ENCODE measurements at places on chromosomes 4 and X.

GRCh38 chr4:176274441-176274840 is 5.4 kb upstream of the ASB5 start:
- no peak for DNase-seq

GRCh38 chrX:44914532-44915198 is 41.7 kb downstream of the KDM6A start:
- no peak for DNase-seq

DNA sequence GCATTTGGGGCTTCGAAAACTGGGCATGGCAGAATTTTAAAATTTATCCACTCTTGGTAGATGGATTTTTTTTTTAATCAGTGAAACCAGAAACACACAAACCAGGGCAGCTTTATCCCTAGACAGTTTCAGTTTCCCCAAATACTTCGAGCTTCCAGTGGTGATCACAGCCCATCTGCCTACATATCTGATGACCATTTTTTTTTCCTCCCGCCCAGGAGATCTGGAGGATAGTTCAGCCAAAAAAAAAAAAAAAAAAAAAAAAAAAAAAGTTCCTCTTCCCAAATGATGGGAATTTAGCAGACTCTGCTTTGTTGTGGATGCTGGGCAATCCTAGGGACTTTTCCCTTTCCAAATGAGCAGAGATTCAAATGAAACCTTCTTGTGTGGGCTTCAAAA is 1.0 kb upstream of the TBC1D9 start:
- no peak for DNase-seq

DNA sequence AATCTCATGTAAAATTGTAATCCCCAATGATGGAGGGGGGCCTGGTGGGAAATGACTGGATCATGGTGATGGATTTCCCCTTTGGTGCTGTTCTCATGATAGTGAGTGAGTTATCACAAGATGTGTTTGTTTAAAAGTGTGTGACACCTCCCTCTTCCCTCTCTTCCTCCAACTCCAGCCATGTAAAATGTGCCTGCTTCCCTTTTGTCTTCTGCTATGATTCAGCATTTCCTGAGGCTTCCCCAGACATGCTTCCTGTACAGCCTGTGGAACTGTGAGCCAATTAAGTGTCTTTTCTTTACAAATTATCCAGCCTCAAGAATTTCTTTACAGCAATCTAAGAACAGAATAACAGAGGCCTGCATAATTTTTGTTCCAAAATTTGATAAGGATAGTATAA is 85.2 kb downstream of the ANAPC10 start:
- DNase-seq = no peak

- no peak for DNase-seq
These were observed 202.4 kb downstream of the CHIC2 start for GRCh38 chr4:53861856-53862610.

DNA sequence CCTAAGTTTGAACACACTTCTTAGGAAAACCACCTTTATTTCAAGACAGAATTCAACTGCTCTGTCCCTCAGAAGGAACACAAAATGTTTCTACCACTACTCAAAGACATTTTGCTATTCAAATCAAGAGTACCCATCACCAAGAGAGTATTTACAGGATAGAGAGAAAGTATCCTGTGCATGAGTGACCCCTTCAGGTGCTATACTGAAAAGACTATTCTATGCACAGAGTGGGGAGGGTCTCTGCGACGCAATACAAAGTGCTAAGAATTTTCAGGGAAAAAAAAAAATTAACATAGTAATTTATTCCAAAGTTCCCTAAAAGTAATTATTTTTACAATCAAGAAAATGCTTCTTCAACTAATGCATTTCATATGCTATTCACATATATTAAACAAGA is 346.4 kb upstream of the FAM241A start:
- no peak for DNase-seq

- no peak for DNase-seq
These were observed 56.3 kb upstream of the HPSE start for GRCh38 chr4:83390944-83391343.

DNA sequence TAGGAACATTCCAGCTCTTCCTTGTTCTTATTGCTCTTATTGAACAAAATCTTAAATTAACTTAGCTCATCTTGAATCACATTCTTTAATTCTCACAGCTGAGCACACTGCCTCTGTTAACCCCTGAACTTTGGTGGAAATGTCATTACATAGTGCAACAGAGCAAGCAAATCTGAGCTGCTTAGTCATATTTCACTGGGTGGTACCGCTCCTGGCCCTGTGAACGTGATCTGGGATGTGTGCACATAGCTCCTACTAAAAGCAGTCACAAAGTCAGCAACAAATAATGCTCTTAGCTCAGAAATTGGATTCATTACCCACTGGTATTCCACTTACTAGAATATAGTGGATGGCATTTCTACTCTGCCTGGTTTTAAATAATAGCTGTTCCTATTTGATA is 27.9 kb downstream of the ARHGEF6 start:
- DNase-seq = no peak

- no peak for DNase-seq
These were observed 146.1 kb upstream of the TBL1X start for GRCh38 chrX:9318766-9319165.

DNA sequence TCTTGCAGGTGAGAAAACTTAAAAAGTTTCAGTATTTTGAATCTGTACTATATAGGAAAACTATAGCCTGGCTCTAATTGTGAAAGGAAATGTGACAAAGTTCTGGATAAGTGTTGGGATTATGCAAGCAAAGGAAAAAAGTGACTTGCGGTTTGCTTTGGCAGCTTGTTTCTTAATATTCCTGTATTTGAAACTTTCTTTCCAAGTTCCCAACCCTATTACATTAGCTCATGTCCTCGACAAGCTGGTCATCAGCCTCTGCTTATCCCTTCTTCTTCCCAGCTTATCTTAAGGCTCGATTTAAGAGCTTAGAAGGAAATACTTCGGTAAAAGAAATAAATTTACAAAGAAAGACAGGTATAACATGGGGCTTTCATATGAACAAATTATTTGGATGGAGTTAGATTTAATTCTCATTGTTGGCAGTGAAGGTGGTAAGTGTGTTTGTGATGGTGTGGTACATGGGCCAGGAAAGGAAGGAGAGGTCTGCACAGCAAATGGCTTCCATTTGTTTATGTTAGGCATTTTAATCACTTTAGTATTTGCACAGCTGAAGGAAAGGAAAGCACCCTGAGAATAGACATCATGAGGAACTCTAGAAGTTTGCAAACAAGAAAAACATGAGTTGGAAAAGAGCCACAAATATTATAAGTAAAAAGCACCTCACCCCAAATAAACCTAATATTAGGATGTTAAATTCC is 5.1 kb upstream of the MYOZ2 start:
- no peak for DNase-seq

DNA sequence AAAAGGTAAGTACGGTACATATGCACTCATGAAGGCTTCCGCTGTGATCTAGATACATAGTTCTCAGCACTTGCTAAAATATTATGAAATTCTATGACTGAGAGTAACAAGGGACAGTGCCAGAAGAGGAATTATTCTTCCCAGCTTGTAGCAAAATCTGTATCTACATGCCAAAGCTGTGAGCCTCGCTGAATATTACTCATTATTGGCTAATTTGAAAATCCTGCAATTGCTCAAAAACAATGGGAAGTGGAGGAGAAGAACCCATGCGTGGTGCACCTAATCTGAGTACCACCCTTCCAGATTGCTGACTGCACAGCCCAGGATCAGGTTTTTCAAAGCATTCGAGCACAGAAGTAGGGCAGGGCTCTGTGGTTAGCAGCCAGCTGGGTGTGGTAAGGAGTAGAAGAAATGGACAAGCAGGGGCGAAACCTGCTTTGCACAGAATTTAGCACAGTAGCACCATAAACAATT is 17.4 kb upstream of the PDCL2 start:
- DNase-seq = no peak

- DNase-seq = no peak
These were observed 323.2 kb upstream of the PCDH7 start for GRCh38 chr4:30396772-30397475.

DNA sequence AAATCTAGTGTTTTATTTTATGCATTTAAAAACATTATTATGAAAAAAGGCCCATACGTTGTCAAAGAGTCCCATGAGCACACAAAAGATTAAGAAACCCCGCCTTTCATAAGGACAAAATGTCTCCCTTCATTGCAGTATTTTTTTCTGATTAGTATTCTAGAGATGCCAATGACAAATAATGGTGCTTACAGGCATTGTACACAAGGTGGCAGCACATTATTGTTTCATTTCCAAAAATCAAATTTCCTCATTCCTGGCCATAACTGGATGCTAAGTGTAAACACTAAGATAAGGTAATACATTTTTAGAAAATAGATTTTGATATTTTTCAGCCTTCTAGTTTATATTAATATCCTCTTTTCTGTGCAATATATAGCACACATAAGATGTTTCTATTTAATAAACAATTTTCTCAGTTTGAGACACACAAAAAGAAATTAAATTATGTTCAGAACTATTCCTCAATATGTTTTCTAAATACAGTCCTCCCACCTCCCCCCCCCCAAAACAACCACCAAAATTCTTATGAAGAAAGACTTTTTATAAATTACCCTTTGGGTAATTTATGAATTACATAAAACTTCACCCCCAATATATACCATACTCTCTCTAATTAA is 47.7 kb downstream of the TIGD2 start:
- no peak for DNase-seq

DNA sequence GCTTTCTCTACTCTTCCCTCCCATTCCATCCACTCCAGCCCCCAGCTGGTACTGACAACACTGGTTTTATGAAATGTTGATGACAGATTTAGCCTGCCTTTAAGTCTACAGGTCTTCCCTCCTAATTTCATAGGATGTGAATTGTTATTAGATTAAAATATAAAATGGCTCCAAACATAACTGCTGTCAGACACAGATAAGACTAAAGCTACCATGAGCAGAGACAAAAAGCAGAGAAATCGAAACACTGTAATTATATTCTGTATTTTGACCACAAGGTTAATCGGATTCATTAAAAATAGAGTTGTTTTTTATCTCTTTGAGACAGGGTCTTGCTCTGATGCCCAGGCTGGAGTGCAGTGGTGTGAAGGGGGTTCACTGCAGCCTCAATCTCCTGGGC is 28.3 kb downstream of the SEC24D start:
- DNase-seq = no peak

GRCh38 chr4:138958519-138958918 is 57.1 kb upstream of the NOCT start:
- no peak for DNase-seq

Measured in stimulated activated CD4-positive, alpha-beta T cell treated with anti-CD3 and anti-CD28 coated beads, Interleukin-15, amount 100 ng/mL, for 24 hours (primary cell).